ENCODE measurements at places on chromosomes 5 and 9. TPM values are rescaled to one million over a fixed set of nuclear protein-coding genes. Genes with fewer than 3 reads are reported as not detected.

UTP15 gene
- total RNA-seq, result 34.6 TPM

LCN9 gene
- total RNA-seq, result not detected

DNA sequence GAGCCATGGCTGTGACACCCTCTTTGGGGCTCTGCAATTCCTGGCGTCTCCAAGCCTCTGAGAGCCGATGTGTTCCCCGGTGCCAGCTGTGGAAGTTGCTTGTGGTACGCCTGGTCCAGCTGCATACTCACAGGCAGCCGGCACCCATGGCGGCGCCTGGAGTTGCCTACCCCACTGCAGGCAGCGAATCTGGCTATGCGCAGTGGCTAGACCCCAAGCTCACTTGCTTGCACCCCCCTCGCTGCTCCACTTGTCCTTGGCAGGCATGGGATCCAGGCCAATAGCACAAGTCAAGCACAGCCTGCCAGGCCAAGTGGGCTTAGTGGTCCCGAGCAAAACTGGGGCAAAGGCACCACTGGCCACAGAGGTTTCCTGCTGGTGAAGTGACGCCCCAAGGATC lies 24.7 kb upstream of the GABRA6 start:
- DNase-seq, result no peak

EGR1 gene
- 46.0 TPM for total RNA-seq

DNA sequence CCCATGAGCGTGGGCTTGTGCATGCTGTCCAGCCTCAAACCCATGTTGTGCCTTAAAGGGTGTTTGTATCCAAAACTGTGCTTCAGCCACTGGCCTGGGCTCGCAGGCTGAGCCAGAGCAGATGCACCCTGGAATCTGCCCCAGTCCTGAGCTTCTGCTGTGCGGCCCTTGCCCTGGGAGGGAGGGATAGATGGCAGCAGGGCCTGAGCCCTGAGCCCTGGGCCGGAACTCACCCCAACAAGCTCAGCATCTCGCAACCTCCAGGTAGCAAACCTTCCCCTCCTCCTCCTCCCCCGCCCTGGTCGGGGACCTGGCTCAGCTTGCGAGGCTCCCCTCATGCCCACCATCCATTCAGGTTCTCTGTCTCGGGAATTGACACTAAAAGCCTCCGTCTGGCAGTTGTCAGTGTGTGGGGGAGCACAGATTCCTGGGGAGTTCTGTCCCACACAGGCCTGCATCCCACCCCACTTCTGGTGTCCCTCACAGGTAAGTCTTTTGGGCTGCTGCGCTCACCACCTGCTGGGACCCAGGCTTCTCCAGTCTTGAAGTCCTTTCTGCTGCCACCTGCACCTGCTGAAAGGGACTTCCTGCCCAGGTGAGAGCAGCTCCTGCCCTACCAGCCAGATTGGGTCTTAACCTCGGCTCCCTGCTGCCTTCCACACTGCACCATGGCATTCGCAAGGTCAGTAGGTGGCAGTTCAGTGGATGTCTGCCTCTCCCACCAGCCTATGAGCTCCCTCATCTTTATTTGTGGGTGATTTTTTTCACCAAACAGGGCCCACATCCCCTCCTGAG lies 55.2 kb upstream of the OLFM1 start:
- no peak for DNase-seq

Data from activated CD8-positive, alpha-beta T cell treated with anti-CD3 and anti-CD28 coated beads for 36 hours (primary cell).